ENCODE measurements at places on chromosomes 3 and 15.
A peak's percentile ranks its signal among the peaks of the same experiment; 100 is the strongest.

DNA sequence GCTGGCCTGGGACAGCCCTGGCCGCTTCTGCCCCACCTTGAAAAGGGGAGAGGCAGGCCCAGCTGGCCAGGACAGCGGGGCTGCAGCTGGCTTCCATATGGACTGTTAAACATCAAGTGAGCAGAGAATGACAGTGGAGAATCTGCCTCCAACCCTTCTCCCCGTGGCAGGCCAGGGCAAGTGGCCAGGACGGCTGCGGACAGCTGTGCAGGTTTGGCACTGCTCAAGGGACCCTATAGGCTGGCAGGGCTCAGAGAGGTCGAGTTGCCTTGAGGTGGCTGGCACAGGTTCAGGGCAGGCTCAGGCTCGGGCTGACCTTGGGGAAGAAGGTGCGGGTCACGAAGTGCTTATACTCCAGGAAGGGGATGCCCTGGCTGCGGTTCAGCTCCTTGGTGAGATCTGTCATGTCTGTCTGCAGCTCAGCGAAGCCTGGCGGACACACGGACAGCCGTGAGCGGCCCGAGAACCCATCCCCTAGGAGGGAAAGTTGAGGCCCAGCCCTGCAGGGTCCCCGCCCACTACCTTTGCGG is 24.3 kb downstream of the H1-8 start:
- DNase-seq = no peak

GRCh38 chr3:3316521-3316920 is 137.0 kb upstream of the CRBN start:
- DNase-seq = no peak

- DNase-seq = no peak
Observed at GRCh38 chr15:83659417-83659812, 5.5 kb downstream of the ADAMTSL3 start.

GRCh38 chr15:92667970-92668485 is 12.5 kb upstream of the FAM174B start:
- DNase-seq = no peak

DNA sequence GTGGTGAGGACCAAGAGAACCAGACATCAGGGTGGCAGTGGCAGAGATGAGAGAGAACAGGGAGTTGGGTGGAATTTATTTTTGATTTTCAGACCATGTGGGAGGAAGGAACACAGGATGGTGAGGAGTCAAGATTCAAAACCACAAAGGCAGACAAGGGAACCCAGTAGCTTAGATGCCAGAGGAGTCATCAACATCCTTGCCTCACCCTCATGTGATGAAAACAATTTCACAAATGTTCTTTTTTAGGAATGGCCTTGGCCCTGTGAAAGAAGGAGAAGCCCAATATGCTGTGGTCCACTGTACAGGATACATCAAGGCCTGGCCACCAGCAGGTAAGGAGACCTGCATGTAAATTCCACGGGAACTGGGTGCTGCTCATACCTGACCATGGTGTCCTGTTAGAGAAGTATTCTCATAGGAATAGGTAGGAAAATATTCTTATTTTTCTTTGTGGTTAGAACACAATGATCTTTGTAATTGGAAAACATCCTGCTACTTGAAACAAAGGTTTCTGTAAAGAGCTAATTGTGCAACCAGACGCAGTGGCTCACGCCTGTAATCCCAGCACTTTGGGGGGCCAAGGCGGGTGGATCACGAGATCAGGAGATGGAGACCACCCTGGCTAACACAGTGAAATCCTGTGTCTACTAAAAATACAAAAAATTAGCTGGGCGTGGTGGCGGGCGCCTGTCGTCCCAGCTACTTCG is 110.0 kb downstream of the ARNT2 start:
- DNase-seq = no peak

DNA sequence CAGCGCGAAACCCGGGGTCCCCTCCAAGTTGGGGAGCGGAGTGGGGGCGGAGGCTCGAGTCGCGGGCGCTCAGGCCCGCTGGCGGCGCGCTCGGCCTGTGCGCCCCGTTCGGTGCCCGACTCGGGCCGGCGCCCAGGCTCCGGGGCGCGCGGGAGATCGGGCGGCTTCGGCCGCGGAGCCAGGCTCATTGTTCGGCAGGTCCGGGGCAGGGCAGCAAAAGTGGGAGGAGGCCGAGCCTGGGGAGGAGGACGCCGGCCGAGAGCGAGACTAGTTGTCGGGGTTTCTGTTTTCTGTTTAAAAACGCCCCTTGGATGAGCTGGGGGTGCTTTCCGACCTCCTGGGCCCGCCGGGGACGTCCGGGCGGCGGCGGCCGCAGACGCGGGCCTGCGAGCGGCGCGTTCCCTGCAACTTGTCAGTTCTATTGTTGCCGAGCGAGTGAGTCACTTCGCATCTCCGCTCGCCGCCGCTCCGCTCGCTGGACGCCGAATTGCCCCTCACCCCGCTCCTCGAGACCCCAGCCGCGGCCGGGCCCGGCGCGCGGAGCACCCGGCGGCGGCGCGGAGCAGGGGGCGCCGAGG is 676 bp downstream of the TCF12 start:
- peak; percentile 35 for DNase-seq

DNA sequence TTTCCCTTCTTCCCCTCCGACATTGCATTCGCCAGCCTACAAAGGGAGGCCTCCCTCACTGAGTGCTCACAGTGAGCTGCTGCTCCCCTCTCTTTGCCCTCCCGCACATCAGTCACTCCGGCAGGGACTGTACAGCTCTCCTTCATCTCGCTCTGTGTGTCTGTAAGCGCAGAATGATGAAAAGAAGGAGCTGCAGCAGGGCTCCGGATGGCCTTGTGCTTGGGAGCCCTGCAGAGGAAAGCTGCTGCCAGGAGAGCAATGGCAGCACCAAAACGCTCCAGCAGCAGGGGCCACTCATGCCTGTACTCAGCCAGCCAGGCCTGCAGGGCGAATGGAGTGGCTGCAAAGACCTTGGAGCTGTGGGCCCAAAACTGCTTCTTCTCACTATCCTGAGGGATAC is 107.0 kb upstream of the NSMCE3 start:
- DNase-seq = no peak

DNA sequence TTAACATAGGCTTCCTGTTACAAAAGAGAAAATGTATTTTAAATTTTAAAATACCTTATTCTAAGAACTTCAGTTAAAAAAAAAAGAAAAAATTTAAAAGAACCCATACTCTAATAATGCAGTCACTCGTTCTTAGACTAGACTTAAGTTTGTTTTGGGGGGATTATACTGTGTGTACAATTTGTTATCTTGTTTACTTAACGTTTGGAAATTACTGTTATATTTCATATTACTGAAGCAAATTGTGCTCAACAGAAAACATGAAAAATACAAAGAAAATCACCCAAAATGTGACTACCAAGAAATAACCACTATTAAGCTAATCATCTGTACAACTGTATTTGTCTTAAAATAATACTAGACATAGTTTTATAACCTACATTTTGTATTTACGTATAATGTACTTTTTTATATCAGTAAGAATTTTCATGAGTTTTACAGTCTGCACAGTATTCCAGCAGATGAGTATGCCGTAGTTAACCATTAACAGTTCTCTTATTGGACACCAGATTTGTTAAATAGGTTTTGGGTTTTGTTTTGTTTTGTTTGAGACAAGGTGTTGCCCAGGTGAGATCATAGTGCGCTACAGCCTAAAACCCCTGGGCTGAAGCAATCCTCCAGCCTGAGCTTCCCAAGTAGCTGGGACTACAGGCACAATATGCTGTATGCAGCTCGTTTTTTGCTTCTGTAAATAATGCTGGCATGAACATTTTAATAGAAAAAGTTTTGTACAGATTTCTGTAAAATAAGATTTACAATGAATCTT is 88.8 kb upstream of the CHD2 start:
- no peak for DNase-seq

GRCh38 chr3:197495059-197495455 is 60.7 kb downstream of the BDH1 start:
- DNase-seq = no peak

DNA sequence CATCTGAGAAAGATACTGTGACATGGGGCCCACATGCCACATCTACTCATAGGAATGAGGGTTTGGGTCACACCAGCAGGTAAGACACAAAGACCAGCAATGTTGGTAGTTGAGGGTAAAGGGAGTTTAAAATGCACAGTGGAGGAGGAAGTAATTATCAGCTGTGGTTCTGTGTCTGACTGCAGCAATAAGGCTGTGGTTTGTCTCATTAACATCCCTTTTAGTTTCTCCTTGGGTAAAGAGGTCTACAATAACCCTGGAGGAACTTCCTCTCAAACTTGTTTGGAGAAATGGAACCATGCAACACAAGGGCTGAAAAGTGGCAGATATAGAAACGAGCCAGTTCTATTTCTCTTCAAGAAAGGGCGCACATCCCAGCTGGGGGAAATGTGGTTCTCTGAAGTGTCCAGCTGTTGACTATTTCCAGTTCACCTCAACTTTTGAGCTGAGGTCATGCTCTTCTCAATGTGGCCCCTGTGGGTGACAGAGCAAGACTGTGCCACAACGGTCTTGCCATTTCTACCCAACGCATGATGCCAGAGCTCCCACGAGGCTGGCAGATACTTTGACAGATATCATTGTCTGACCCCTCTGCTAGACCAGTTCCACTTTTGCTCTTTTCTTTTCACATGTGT is 234.3 kb downstream of the SQOR start:
- no peak for DNase-seq

All from activated T-helper 1 cell treated with anti-CD3 and anti-CD28 coated beads, Interleukin-2, amount 50 U/mL, for 16 hours (primary cell).